Anterior cingulate cortex (tissue), 58 donors: ENCODE measurements at places on chromosomes 4 and X.

DNA sequence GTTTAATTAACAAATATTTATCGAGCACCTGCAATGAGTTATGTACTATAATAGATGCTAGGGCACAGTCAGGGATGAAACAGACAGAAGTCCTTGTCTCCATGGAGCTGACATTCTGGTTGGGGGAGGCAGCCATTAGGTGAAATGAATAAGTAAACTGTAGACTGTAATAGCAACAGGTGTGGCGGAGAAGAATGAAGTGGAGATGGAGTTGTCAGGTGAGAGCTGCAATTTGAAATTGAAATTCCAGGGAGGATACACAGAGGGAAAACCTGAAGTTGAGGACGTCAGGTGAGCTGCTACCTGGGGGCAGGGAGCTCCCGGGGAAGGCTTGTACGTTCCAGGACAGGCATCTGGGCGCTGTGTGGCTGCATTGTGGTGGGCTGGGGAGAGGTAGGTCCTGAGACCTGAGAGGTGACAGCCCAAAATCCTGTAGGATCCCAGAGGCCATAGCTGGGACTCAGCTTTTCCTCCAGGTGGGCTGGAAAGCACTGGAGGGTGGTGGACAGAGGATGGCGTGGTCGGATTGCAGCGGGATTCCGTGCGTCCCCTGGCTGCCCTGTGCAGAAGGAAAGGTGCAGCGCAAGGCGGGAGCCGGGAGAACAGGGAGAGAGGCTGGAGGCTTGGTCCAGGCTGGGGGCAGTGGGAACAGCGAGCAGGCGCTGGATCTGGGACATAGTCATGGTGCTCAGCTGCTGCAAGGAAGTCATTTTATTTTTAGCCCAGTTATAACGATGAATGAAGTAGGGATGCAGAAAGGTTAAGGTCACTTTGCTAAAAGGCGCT is 24.8 kb downstream of the CYTL1 start:
- DNase-seq = no peak

GRCh38 chr4:65825116-65825753 is 154.9 kb upstream of the EPHA5 start:
- no peak for DNase-seq

DNA sequence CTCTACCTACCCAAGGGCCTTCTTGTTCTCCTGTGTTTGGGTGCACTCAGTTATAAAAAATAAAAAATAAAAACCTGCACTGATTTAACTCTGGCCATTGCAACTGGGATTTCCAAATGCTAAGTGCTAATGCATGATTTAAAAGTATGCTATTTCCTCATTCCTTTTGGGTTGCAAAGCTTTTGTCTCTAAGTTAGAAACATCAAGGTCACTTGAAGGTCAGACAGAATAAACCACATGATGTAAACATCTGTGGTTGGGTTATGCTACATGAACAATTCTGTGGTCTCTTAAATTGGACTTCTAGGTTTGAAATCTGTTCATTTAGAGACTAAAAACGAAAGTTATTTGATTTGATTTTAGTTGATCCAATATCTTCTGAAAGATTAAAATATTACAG is 1547.4 kb upstream of the TENM3 start:
- no peak for DNase-seq

GRCh38 chr4:91118597-91118996 is 991.4 kb downstream of the CCSER1 start:
- no peak for DNase-seq

DNA sequence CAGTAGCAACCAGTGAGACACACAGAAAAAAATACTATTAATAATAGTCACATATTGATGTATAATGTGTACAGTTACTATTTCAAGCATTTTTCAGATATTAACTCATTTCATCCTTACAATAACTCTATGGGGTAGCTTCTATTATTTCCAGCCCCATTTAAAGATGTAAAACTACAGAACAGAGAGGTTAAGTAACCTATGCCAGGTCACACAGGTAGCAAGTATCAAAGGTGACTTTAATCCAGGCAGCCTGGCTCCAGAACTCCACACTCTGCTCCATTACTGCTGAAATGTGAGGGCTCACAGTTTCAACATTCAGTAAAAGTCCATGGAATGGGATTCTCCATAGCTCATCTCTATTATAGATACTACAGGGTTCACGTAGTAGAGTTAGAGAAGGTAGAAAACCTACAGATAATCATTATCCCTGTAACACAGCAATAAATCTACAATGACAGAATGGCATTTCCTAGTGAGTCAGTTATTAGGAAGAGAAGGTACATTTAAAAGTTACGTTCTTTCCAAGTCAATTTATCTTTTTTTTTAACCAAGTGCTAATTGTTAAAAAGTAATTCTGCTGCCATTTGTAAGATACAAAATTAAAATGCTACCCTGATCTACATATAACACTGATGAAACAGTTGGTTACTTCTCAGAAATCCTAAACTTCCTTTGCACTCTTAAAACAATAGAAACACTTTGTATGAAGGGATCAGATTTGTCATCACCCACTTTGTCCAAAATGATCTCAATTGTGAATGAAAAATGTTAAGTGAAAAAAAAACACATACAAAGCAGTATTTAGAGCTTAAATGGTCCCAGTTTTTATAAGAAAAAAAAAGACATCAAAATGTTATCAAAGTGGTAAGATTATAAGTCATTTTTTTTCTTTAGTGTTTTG is 18.7 kb downstream of the RELL1 start:
- no peak for DNase-seq

DNA sequence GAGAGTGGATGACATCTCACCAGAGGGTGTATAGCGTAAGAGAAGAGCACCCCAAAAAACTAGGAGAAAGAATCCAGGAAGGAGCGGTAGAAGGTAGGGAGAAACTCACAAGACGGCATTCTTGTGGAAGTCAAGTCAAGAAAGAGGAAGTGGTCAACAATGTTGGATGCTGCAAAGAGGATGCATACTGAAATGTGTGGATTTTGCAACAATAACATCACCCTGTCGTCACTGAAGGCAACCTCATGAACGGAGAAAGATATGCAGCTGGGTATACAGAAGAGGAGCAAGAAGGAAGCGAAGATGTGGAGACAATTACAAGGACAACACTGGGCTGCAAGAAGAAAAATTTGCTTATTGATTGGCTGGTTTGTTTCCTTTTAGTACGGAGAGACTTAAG is 11.4 kb upstream of the TAPT1 start:
- DNase-seq = no peak

DNA sequence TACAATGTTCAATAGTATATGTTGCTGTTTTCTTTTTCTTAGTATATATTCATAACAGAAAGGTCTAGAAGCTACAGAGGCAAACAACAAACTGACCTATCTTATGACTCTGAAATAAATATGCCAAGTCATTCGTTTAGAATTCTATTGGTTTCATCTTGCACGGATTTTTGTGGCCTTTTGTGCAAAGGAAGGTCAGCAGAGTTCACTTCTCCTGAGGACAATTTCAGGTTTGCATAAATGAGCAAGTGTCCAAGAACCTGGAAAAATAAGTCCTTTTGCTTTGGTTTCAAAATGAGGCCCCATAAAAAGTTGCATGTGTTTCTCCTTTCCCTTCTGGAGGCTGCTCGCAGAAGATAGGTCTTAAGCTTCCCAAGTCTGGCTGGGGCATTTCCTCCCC is 156.9 kb downstream of the APBB2 start:
- no peak for DNase-seq
